NCI-H748 treated with DMSO at 0.1 percent for 48 hours (cell line): ENCODE measurements at places on chromosomes 12 and 14.

GRCh38 chr14:50083467-50084337, 32.7 kb downstream of the VCPKMT start:
- DNase-seq = no peak

DNA sequence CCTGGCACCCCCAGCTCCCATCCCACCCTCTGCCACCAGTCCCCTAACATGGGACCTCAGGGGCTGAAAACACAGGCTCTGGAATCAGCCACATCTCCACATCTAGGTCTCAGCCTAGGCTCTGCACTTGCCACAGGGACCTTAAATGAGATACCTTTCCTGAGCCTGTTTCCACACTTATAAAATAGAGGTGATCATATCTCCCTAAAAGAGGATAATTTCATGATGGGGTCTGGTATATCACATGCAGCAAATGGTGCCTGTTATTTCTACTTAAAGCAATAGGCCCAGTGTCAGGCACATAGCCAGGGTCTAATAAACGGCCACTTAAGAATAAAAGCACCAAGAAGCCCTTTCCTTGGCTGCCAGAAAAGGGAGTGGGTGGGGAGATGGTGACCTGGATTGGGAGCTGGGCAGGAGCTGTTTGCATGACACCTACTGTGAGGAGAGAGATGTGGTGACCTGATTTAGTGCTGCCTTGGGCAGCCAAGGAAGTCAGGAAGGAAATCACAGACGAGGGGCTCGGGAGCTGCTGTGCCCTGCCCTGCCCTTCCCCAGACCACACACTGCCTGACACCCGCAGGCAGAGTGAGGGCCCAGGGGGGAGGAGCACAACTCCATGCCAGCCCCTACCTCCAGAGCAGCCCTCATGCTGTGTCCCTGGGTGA, 71.2 kb downstream of the IRF2BPL start:
- no peak for DNase-seq

GRCh38 chr14:100679707-100680438, 46.8 kb upstream of the DLK1 start:
- DNase-seq = no peak

GRCh38 chr12:64253356-64253755, 31.3 kb upstream of the KICS2 start:
- DNase-seq = no peak

DNA sequence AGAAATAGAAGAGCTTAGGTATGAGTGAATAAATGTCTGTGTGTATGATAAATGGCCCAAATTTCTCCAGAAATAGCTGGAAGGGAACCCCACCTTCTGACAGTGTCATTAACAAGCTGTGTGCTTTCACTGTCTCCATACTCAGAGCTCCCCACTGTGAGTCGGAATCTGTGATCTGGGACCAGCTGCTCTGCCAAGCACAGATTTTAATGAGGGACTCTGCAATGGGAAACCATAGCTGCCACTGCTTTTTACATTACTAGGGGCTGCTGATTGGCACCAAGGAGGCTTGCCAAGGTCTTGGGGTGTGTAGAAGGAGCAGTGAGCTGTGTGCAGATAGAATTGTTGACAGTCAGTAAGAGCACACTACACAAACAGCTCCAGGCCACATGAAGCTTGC, 244.2 kb upstream of the CCDC196 start:
- no peak for DNase-seq

- no peak for DNase-seq
Measured at GRCh38 chr12:90888316-90888715, 66.7 kb downstream of the CCER1 start.

DNA sequence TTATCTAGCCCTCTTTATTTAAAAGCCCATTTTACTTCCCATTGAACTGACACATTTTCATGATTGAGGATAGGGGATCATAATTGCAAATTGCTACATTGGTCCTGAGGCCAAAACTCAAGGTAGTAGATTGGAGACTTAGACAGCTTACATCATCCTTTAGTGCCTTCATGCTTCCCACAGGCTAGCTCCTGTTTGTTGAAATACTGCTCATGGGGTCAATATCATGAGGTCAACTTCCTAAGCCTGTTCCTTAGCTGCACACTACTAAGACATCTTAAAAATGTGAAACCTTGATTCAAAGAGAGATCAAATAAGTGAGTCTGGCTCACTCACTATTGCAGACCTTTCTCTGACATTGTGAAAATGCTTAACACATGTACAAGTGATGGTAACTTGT, 113.0 kb downstream of the TBC1D30 start:
- no peak for DNase-seq

GRCh38 chr12:54024581-54025305, 3.5 kb upstream of the HOXC6 start:
- no peak for DNase-seq

- DNase-seq = no peak
Measured at GRCh38 chr14:65986041-65986440, 500.1 kb upstream of the CCDC196 start.

GRCh38 chr12:26331960-26332359, 136.6 kb downstream of the SSPN start:
- DNase-seq = no peak

GRCh38 chr14:102923925-102924486, 1.5 kb downstream of the AMN start:
- DNase-seq = no peak

DNA sequence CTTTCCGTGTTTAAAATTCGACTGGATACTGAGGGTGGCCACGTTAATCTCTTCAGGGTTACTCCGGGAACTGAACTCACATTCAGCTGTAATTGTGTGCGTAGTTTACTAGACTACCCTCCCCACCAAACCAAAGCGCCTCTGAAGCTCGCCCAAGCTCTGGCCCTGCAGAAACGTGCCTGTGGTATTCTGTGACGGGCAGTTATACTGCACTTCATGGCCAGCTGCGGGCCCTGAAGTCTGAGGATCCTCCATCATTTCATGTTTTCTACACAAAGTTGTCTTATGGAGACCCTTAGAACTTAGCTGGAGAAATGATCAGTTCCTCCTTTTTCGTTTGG, 688 bp downstream of the ZNF26 start:
- no peak for DNase-seq

DNA sequence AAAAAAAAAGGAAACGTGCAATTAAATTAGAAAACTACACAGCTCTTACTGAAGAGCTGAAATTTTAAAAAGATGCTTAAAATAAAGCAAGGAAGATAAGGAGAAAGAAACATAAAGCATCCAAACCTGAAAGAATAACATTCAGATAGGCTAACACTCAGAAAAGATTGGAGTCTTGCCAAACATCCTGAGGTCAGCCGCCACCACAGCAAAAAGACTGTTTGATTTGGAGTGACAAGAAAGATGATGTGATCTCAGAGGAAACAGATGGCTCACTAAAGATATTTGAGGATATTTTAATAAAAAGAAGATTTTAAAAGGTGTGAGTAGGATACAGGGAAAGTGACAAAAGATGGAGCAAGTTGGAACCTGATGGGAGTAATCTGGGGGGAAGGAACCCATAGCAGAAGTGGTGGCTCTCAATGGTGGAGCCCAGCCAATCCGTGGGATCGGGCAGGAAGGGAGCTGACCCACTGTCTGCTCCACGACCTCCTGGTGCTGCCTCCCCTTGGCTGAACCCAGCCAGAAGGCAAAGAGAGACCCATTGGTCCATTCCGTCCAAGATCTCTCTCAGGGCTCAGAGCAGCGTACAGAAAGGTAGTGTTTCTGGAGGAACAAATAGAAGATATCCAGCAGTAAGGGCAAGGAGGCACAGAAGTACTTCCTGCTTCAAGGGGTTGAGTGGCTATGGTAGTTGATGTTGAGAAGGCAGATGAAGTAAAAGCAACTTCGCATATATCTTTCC, 469.6 kb downstream of the RGS6 start:
- DNase-seq = no peak

DNA sequence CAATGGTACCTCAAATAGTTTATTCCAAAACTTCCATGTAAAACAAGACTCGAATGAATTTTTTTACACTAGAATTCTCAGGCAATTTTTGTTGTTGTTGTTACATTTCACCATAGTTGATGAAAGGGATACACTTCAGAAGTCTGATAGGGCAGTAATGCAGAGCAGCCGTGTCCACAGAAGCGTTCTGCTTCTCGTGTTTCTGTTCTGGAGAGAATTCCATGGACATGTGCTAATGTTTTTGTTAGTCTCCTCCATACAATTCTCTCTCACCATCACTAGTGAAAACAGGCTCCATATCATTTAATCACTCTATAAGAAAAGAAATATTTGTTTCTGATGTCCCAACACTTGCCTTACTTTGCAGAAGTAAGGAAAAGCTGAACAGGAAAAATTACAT, 606.1 kb downstream of the SLC16A7 start:
- DNase-seq = no peak
